ENCODE measurements at places on chromosomes 12 and 14.

DNA sequence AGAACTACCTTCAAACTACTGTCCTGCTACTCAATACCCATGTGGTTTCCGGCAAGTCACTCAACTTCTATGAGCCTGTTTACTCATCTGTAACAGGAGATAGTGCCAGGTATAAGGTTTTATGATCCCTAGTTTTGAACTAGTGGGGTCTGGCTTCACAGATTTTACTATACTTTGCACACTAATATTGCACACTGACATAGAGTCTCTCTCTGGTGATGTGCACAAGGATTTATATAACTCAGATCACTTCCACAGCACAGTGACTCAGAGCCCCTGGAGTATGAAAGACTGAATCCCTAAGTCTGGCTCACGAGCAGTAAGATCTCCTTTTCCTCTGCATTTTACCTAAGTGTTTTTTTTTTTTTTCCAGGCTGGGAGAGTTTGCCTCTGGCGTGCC, 69.7 kb upstream of the SLC38A2 start:
- H3K4me1 ChIP-seq: peaks cover 5% of the 10 kb centered on the region
- H3K4me3 ChIP-seq: no peak overlapping the region
- DNase-seq: no peak
- H3K36me3 ChIP-seq: no peaks in the 10 kb centered on the region
- H3K27ac ChIP-seq: no peak overlapping the region

DNA sequence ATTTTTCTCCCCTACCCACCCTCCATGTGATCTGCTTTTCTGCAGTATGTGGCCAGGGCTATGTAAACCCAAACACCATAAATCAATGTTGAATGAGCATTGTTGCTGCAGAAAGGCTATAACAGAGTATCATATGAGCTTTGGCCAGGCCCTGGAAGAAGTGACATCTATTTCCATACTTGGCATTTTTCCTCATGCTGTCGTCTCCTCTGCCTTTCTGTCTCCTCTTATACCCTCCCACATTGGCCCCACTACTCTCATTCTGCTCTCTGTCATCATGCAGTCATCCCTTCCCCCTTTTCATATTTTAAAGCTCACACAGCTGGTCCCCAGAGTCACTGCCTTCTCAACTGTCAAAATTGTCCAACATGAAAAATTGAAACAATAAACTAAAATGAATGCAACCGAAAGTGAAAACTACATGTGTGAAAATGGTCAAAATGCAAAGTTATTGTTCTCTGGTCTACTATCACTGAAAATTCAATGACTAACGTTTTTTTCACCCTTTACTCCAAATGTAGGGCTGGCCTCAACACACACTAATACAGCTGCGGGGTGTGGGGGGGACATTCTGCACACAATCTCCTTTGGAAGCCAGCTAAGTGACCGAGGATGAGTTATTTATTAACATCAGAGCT, 290.7 kb upstream of the TMPO start:
- H3K4me1 ChIP-seq: peaks cover 5% of the 10 kb centered on the region
- DNase-seq: peak; percentile 46

DNA sequence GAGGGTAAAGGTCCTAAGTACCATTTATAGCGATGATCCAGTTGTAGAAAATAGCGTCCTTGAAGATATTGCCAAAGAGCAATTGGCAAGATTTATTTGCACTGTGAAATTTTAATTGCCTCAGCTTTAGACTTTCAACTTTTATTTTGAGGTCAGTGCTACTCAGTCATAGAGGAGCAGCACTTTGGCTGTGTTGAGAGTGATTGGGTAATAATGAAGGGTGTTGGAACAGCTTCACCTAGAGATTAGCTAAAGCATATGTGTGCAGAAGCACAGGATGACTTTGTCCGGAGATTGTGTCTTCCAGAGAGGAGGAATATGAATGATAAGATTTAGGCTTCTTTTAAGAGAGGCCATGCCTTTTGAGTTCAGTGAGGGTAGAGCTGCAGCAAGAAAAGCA, 164.8 kb downstream of the NPAS3 start:
- H3K27me3 ChIP-seq: no peaks in the 10 kb centered on the region
- no peaks in the 10 kb centered on the region for H3K4me1 ChIP-seq
- DNase-seq: peak; percentile 2
- no peaks in the 10 kb centered on the region for H3K36me3 ChIP-seq
- H3K27ac ChIP-seq: no peak overlapping the region

DNA sequence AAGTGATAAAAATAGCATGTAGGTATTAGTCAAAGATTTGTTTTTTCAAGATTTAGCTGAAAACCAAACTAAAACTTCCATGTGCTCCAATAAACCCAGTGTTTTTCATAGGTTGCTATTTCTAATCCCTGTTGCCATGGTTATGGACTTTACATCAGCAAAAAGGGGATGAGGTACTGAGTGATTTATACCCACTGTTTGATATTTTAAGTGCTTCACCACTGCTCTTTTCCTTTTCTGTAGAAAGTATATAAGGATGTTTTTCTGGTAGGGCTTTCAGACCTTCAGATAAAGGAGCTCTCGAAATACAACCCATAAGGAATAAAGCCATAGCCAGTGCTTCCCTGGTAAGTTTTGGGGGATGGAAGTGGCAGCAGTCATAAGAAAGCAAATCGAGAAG, at the start of gene OTOGL:
TSS of gene OTOGL (plus strand) at position 279 of the 400 bp plus-strand sequence. CDS start 109,895 bp downstream, outside the sequence.
- no peaks in the 10 kb centered on the region for H3K4me1 ChIP-seq
- DNase-seq: no peak
- no peaks in the 10 kb centered on the region for H3K27me3 ChIP-seq
- no peaks in the 10 kb centered on the region for H3K36me3 ChIP-seq
- no peak within 1 kb of the TSS for H3K27ac ChIP-seq

- no peaks in the 10 kb centered on the region for H3K4me1 ChIP-seq
- H3K27ac ChIP-seq: no peak overlapping the region
- no peak overlapping the region for H3K4me3 ChIP-seq
- no peak for DNase-seq
Measured at GRCh38 chr12:131142891-131143657, 189.4 kb downstream of the ADGRD1 start.

- no peak for DNase-seq
- H3K4me1 ChIP-seq: no peaks in the 10 kb centered on the region
- peaks cover 6% of the 10 kb centered on the region for H3K27me3 ChIP-seq
- H3K4me3 ChIP-seq: no peak overlapping the region
Measured at GRCh38 chr14:30848449-30849240, 25.7 kb upstream of the COCH start.

- no peak overlapping the region for H3K4me3 ChIP-seq
- H3K36me3 ChIP-seq: no peaks in the 10 kb centered on the region
- no peaks in the 10 kb centered on the region for H3K4me1 ChIP-seq
Measured at GRCh38 chr12:128445415-128446127, 178.6 kb downstream of the TMEM132C start.

GRCh38 chr12:69046363-69046762, 113.4 kb upstream of the CPM start:
- H3K27ac ChIP-seq: no peak overlapping the region
- H3K27me3 ChIP-seq: no peaks in the 10 kb centered on the region
- H3K4me3 ChIP-seq: no peak overlapping the region

DNA sequence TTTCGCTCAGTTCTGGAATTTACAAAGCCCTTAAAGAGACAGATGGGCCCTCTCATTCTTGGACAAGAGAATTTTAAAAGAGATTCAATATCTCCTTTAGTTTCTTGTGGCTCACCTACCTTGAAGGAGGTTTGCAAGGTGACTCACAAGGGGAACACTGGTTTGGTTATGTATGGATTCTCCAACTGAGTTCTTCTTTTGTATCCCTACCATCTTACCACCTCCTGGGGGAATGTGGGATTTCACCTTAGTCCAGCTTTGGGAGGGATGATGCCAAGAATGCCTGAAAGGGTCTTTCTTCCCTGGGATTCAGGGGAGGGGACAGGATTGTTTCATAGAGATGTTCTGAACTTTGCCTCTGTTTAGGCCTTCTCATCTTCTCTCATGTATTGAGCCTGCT, 3.7 kb downstream of the PPP4R4 start:
- no peak overlapping the region for H3K27ac ChIP-seq
- no peak for DNase-seq
- no peaks in the 10 kb centered on the region for H3K4me1 ChIP-seq
- H3K36me3 ChIP-seq: no peaks in the 10 kb centered on the region

GRCh38 chr12:129001-129400, 62.4 kb downstream of the IQSEC3 start:
- no peaks in the 10 kb centered on the region for H3K27me3 ChIP-seq
- DNase-seq: no peak
- H3K27ac ChIP-seq: no peak overlapping the region
- no peaks in the 10 kb centered on the region for H3K4me1 ChIP-seq
- no peaks in the 10 kb centered on the region for H3K36me3 ChIP-seq

DNA sequence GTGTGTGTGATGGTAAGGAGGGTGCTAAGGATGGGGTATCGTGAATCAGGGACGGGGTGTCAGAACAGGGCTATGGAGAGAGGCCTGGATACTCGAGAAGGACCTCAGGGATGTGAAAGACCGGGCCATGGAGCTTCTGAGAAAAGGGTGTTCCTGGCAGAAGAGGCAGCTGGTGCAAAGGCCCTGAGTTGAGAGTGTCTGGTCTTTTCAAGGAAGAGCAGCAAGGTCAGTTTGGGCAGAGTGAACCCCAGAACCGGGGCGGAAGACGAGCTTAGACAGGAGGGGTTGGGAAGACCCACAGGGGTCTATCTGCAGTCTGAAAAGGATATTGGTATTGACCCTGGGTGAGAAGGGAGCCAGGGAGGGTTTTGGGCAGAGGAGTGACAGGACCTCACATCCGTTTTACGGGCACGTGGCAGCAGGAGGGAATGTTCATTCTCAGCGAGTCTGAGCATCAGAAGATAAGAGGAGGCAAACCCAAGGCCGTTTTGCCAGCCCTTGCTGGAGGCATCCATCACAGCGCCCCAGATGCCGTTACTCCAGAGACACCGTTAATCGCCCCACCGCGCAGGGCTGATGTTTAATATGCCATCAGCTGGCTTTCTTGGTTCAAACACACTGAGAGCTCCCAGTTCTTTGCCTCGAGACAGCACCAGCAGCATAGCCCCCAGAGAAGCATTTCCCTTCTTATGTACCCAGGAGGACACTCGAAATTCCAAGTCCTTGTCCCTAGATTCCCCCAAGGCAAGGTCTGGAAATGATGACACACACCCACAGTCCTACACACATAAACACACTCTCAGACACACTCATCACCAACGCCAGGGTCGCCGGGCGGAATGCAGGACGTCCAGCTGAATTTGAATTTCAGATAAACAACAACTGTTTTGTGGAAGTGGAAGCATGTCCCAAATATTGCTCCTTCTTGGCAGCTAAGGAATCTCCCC, 41.4 kb upstream of the EML1 start:
- H3K4me1 ChIP-seq: no peaks in the 10 kb centered on the region
- no peak overlapping the region for H3K27ac ChIP-seq
- H3K27me3 ChIP-seq: no peaks in the 10 kb centered on the region
- DNase-seq: no peak

- H3K36me3 ChIP-seq: no peaks in the 10 kb centered on the region
- H3K4me1 ChIP-seq: peaks cover 3% of the 10 kb centered on the region
- DNase-seq: no peak
- H3K4me3 ChIP-seq: no peak overlapping the region
- H3K27me3 ChIP-seq: no peaks in the 10 kb centered on the region
Measured at GRCh38 chr12:47718531-47718930, 6.8 kb downstream of the ENDOU start.

- no peaks in the 10 kb centered on the region for H3K36me3 ChIP-seq
- no peak overlapping the region for H3K27ac ChIP-seq
- DNase-seq: no peak
- no peaks in the 10 kb centered on the region for H3K4me1 ChIP-seq
- no peaks in the 10 kb centered on the region for H3K27me3 ChIP-seq
- no peak overlapping the region for H3K4me3 ChIP-seq
Measured at GRCh38 chr14:66405158-66405557, 81.0 kb upstream of the CCDC196 start.

DNA sequence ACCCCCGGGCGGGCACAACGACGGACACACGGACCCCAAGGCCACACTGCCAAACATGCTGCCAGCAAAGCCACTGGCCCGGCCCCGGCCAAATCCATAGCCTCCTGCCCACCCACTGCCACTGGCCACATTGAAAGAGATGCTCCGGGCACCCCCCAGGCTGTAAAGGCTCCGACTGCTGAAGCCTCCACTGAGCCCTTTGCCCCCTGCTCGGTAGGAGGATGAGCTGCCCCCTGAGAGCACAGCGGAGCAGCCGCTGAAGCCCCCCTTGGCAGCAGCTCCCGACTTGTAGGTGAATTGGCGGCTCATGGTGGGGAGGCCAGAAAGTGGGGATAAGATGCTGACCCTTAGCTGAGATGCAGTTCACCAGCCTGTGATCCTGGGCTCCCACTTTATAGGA, at the start of gene KRT73:
TSS of gene KRT73 (minus strand) at position 344 of the 400 bp plus-strand sequence. CDS start at position 309, 35 bp downstream.
- H3K36me3 ChIP-seq: no peaks in the 10 kb centered on the region
- no peaks in the 10 kb centered on the region for H3K4me1 ChIP-seq
- DNase-seq: no peak
- H3K4me3 ChIP-seq: no peak within 1 kb of the TSS
- H3K27me3 ChIP-seq: no peaks in the 10 kb centered on the region

DNA sequence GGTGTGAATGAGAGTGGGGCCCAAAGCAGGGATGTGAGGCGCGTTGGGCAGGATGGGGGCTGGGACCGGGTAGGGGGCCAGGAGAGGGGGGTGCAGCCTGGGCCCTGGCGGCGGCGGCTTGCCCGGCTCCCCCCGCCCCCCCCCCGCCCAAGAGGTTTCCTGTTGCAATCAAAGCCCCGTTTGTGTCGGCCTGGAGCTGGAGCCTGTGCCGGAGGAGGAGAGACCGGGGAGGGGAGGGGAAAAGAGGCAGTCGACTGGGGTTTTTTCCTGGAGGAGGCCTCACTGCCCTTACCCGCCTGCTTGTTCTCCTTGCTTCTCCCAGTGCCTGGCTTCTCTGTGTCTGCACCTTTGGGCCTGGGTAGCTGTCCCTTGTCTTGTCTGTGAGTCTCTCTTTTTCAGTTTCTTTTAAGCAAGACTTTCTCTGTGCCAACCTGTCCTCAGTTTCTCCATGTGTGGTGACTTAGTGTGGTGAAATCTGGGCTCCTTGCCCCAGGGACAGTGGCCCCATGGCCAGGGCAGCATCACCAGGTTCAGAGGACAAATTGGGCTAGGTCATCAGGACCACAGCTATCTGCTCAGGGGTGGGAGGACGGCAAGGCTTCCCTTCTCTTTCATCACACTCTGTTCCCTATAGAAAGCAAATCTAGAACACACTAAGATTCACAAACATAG, 8.5 kb downstream of the RARG start:
- H3K36me3 ChIP-seq: no peaks in the 10 kb centered on the region
- no peak for DNase-seq

GRCh38 chr12:46459861-46460545, 87.4 kb upstream of the SLC38A2 start:
- H3K4me3 ChIP-seq: no peak overlapping the region
- no peaks in the 10 kb centered on the region for H3K27me3 ChIP-seq
- DNase-seq: no peak
- H3K36me3 ChIP-seq: no peaks in the 10 kb centered on the region

GRCh38 chr14:20413744-20414082, 412 bp upstream of the TEP1 start:
- peaks cover 2% of the 10 kb centered on the region for H3K4me1 ChIP-seq
- H3K4me3 ChIP-seq: peak overlapping the region; percentile 77
- DNase-seq: peak; percentile 66
- no peaks in the 10 kb centered on the region for H3K36me3 ChIP-seq
- H3K27ac ChIP-seq: peak overlapping the region; percentile 99

- no peak overlapping the region for H3K27ac ChIP-seq
- no peak overlapping the region for H3K4me3 ChIP-seq
- H3K36me3 ChIP-seq: no peaks in the 10 kb centered on the region
- no peak for DNase-seq
Measured at GRCh38 chr12:62673028-62673815, 206.6 kb downstream of the MON2 start.

All from small intestine (tissue), 16 donors.